Natural killer cell (primary cell): ENCODE measurements at places on chromosomes 3 and 15.

DNA sequence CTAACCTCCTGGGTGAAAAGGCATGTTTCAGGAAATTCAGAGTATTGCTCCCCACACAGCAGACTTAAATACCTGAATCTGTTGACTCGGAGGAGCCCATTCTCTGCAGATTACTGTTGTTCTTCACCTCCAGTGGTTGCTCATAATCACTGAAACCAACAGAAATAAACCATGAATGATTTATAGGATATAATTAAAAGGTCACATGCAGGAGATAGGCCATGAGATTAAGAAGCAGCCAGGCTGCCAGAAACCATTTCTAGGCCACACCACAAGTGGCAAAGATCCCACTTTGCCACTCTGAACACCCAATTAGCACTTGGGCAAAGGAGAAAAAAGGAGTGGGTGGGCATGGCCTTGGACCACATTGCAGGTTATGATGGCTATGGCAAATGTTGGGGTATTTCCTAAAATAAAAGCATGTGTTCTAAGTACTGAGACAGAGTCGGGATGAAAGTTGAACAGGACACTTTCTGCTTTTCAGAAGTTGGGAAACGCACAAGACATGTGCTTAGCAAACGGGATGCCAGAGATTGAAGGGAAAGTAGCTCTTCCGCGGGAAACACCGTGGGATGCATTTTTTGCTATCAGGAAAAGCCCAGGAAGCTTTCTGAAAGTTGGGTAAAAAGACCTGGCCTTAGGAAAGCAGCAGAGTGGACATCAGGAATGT lies 1.5 kb downstream of the CDC25A start:
- DNase-seq, result no peak

DNA sequence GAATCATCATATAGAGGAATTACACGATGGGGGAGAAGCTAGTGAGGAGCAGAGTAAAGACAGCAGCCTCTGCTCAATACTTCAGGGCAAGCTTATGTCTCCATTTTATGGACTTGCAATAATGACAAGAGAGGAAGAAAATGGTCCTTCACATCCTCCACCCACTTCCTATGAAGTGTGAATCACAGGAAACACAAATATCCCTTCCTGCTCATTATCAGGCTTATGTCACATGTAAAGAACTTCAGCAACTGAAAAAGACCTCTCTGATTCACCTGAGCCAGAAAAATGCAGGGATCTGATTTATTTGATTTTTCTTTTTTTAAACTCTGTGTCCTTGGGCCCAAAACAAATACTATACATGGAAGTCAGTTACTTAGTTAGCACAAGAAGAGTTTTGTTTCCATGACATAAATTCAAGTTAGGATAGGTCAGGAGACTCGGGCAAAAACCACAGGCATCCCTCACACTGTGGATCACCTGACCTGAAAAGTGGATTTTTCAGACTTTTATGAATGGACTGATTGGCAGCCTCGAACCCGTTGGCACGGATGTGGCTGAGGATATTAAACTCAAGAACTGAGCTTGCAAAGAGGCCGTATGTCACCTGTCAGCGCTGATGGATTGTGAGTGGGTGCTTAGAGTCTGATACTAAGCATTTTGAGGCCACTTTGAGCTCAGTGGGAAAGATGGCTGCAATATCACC lies 620.8 kb upstream of the MDFIC2 start:
- DNase-seq, result no peak

GRCh38 chr3:107970993-107971580 lies 119.7 kb downstream of the CD47 start:
- no peak for DNase-seq

- DNase-seq, result no peak
Observed at GRCh38 chr3:108150200-108150599, 59.4 kb upstream of the CD47 start.

GRCh38 chr15:45449916-45450867 lies 71.8 kb upstream of the GATM start:
- DNase-seq, result no peak

DNA sequence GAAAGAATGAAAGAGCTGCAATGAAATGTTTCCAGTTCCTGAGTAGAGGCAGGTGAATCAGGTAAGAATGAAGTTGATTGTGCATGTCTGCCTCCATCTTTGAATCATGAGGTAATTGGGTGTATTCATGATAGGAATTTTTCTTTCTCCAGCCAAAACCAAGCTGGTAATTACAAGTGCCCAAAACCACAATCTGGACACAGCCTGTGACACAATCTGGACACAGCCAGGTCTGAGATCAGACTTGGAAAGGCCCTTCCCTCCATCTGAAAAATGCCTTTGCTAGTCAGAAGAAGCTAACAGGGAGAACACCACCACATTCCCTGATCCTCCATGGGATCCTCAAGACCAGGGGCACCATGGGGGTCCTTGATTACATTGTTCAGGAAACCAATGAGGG lies 338.5 kb upstream of the THBS1 start:
- DNase-seq, result no peak

GRCh38 chr3:139954146-139954860 lies 19.3 kb downstream of the CLSTN2 start:
- DNase-seq, result no peak

- DNase-seq, result peak; percentile 24
Observed at GRCh38 chr3:17033516-17034168, 148.9 kb downstream of the PLCL2 start.

- no peak for DNase-seq
Observed at GRCh38 chr15:76953913-76954312, 22.4 kb downstream of the RCN2 start.

GRCh38 chr3:125460233-125460632 lies 59.8 kb downstream of the SNX4 start:
- no peak for DNase-seq
